ENCODE measurements at places on chromosomes 11 and 22.

DNA sequence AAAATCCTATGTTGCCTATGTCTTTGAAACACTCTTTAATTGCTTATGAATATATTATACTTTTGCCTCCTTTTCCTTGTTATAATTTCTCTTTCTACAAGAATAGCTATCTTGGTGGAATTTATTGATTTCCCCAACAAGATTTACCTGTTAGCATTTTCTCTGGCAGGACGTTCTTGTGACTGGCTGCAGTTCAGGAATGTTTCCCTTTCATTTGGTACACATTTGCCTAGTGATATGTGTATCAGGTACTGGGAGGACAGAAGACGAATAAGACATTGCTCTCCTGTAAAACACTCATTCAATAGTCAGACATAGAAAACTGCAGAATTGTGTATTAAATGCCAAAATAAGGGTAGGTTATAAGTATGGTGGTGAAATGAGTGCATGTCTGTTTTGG is 279.9 kb downstream of the FAT3 start:
- no peak for DNase-seq

DNA sequence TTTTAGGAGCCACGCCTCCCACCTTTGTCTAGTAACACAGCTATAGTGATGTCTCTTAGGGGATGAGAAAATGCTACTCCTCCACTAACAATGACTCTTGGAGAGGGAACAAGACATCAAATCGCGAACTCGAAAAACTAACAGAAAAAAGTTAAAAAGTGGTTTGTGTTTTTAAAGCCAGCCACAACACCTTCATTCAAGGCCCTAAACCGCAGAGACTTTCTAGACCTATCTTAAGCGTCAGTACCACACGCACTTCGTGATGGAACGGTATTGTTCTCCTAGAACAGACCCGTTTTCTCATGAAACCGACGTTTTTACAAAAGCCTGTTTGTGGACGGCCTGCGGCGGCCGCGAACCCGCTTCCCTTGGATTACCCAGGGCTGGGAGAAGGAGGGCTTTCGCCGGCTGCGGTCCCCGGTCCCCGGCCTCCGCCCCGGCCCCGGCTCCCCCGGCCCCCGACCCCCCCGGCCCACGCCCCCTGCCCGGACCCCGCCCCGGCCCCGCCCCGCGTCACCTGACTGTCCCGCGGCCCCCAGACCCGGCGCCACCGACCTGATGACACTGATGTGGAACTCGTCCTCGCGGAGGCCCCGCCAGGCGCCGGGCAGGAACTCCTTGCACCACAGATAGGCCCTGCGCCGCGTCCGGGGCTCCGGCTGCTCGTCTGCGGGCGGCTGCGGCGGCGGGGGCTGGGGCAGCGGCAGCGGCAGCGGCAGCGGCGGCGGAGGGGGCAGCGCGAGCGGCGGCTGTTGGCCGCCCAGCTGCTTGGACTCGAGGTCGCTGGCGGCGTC is 718 bp downstream of the CHKA start:
- DNase-seq = peak; percentile 57

- DNase-seq = no peak
Measured at GRCh38 chr22:39430576-39431150, 26.1 kb upstream of the MGAT3 start.

GRCh38 chr11:109729761-109730160 is 307.8 kb downstream of the C11orf87 start:
- no peak for DNase-seq

- no peak for DNase-seq
Measured at GRCh38 chr11:12017243-12017678, 8.8 kb upstream of the DKK3 start.

- no peak for DNase-seq
Measured at GRCh38 chr11:16279524-16279923, 76.8 kb downstream of the SOX6 start.

Data from midbrain (tissue), 1 donor.